ENCODE measurements at places on chromosomes 3 and 15.
A peak's percentile ranks its signal among the peaks of the same experiment; 100 is the strongest.

DNA sequence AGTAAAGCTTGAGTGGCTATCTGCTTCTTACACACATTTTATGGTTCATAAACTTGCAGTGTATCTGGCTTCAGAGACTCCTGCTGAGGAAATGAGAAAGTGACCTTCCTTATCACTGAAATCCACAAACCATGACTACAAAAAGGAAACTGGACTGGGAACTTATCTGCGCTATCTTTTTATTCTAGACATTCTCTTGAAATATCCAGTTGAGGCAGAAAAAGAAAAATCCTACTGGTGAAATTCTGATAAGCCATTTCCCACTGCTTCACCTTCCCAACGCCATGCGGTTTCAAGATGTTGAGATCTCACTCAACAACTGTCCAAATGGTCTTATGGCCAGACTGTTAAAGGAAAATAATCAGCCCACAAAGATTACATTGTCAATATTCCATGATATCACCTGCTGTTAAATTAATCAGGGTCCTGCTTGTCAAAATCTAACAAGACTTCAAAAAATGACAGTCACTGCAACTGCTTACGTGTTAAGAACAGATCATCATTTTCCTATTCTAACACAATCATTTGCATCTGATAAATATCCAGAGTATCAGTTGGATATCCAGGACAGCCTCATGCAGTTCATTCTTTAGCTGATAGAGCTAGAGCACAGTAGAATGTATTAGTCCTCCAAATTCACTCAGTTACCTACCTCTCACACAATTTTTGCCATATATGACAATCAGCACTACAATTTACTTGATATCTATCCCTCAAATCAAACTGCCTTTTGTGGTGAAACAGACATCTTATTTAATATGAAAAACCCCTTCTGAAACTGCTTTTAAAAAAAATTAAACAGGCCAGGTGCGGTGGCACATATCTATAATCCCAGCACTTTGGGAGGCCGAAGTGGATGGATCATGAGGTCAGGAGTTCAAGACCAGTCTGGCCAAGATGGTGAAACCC is 538.1 kb downstream of the MAGI1 start:
- DNase-seq: no peak

- DNase-seq: no peak
Measured at GRCh38 chr15:101353240-101353639, 58.2 kb upstream of the SNRPA1 start.

DNA sequence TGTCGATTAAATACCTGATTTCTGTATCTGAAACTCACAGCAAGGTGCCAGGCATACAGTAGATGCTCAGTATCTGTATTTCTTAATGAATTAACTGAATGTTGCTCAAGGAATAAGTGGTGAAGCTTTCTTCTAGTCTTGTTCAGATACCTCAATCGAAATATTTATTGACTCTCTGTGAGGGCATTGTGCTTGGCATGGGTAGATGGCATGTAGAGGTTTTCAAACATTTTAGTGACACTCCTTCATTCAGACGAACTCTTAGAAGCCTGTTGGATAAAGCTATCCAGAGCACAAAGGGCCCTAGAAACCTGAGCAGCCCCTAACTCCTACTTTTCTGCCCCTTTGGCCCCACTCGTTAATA is 369 bp upstream of the SNX1 start:
- no peak for DNase-seq

GRCh38 chr3:37308247-37308646 is 133.9 kb upstream of the LRRFIP2 start:
- peak; percentile 55 for DNase-seq

DNA sequence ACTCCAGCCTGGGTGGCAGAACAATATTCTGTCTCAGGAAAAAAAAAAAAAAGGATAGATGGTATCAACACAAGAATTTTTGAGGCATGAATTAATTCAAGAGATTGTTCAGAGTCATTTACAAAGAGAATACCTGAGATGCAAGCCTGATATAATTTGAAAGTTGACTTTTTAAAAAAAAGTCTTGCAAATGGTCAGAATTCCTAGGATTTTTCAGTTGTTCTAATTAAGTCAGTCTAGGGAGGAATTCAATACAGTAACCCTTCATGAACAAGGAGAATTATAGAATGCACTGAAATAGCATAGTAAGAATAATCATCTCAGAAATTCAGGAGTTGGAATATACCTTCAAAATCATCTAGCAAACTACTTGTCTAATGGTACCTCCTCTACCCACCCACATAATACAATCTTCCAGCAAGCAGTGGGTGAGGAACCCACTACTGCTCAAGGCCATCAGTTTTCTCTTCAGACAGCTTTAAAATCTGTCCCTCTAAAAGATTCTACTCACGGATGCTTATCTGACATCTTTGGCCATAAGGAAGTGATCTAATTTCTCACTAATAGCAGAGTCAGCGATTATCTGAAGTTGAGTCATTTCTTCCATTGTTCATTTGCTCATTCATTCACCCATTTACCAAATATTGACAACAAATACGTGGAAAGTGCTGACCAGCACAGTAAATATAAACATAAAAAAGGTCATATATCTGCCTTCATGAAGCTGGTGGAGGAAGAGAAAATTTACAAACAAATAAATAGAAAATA is 159.6 kb downstream of the GREM1 start:
- no peak for DNase-seq

DNA sequence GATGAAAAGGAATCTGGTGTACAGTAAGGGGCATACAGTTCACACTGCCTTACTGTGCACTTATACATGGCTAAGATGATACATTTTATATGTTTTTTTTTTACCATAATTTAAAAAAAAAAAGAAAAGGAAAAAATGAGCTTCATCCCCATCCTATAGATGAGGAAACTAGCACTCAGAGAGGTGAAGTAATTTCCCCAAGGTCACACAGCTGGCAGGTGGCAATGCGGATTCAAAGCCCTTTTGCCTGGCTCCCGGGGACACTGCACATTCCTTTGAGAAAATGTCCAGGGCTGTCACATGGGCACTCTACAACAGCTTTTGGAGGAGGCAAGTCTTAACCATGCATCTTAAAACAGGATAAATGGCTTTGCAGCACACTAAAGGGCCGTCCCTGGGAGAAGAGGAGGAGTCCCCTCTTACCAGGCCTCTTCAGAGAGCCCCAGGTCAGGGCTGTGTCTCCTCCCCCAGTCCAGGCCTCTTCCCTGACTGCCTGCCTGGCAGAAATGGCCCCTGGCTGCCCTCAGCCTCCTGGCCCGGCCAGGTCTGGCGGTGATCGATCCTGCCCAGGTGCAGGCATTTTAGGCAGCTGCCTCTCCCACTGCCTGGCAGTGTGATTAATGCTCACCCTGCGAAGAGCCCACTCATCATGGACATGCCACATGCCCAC is 95.1 kb upstream of the LINGO1 start:
- no peak for DNase-seq

DNA sequence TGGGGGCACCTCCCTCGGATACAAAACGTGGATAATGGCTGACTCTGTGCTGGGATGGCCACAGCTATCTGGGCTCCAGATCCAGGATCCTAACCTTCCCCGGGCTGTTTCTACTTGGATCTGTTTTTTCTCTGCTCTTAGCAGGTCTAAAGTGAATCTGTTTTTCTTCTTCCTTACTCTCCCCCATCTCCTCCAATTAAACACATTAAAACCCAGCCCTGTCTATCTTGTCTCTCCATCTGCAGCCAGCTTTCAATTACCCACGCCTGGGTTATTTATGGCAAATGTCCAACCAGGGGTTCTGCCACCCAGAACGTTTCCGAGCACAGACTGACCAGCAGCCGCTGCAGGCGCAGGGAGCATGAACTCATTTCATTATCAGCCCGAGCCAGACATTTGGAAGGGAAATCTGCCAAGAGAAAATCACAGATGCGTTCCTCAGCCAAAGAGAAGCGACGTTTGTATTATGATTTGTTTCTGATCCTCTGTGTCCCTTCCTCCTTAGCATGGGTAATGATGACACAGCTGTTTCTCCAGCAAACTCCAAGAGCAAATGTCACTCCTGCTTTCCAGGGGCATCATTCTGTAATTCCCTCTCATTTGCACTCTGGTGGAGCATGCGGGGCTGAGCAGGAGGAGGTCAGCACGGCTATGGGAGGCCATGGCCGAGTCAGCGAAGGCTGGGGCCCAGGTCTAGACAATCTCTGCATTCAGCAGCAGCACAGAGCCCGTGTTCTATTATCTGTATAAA is 42.0 kb downstream of the UMPS start:
- DNase-seq: no peak

DNA sequence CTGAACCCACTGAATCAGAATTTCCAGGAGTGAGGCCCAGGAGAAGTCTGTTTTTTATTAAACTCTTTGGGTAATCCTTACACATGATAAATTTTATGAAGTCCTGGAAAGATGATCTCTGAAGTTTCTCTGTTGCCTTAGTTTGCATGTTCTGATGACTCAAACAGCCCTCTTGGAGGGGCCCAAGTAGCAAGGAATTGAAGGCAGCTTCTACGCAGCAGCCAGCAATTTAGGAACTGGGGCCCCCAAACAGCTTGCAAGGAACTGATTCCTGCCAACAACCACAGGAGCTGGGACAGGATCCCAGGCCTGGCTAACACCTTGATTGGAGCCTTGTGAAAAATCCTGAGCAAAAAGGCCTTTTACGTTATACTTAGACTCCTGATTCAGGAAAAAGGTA is 5.4 kb upstream of the ACP3 start:
- no peak for DNase-seq

DNA sequence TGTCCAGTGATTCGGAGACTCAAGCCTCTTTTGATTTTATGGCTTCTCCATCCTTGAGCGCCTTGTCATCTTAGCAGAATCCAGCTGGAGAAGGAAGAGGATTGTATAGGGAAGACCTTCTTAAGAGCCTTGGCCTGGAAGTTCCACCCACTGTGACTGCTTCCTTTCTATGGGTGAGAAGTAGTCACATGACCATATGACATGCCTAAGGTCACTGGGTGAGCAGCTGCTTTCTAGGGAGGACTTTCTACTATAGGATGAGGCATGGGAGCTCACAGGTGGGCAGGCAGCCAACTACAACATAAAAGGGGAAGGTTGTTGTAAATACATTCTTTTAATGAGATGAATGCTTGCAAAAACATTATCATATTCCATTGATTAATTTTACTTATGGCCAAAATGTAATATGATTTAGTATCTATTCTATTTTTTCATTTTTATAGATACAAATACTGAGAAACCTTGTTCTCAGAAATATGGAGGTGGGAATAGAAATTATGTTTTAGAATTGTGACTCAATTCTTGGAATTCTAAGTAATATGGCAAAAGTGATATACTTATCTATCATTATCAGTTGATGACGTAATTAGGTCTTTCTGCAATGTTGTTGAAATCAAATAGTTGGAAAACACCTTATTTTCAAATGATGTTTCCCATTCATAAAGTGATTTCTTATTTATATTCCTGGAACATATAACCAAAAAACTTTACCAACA is 53.6 kb upstream of the MINAR1 start:
- DNase-seq: peak; percentile 33

DNA sequence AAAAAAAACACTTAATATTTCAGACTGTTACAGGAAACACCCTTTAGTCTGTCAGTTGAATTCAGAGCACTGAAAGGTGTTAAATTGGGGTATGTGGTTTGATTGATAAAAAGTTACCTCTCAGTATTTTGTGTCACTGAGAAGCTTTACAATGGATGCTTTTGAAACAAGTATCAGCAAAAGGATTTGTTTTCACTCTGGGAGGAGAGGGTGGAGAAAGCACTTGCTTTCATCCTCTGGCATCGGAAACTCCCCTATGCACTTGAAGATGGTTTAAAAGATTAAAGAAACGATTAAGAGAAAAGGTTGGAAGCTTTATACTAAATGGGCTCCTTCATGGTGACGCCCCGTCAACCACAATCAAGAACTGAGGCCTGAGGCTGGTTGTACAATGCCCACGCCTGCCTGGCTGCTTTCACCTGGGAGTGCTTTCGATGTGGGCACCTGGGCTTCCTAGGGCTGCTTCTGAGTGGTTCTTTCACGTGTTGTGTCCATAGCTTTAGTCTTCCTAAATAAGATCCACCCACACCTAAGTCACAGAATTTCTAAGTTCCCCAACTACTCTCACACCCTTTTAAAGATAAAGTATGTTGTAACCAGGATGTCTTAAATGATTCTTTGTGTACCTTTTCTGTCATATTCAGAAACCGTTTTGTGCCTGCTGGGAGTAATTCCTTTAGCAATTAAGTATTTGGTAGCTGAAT is 17.9 kb downstream of the TMEM43 start:
- DNase-seq: no peak

- DNase-seq: no peak
Measured at GRCh38 chr3:103767635-103768034, 1332.8 kb downstream of the ZPLD1 start.

GRCh38 chr15:40984406-40984805 is 31.1 kb downstream of the CHAC1 start:
- DNase-seq: no peak

GRCh38 chr15:48001393-48002039 is 119.3 kb upstream of the SLC24A5 start:
- DNase-seq: peak; percentile 22

GRCh38 chr3:43852066-43852465 is 161.3 kb downstream of the ABHD5 start:
- DNase-seq: no peak

DNA sequence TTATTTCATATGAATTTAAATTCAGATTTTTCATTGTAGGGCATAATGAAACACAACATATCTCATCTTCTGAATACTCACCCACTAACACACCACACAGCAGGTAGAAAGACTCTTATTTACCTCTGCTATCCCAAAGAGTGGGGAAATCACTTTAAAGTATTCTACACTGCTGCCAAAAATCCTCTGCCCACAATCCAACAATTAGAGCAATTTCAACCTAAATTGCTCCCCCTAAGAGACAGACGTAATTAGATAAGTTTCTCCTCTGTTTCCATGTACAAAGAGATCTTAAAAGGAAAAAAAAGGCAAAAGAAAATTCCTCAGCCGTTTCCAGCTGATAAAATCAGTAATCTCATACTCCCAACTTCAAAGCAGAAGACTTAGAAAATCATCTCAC is 331.8 kb downstream of the ERC2 start:
- no peak for DNase-seq

DNA sequence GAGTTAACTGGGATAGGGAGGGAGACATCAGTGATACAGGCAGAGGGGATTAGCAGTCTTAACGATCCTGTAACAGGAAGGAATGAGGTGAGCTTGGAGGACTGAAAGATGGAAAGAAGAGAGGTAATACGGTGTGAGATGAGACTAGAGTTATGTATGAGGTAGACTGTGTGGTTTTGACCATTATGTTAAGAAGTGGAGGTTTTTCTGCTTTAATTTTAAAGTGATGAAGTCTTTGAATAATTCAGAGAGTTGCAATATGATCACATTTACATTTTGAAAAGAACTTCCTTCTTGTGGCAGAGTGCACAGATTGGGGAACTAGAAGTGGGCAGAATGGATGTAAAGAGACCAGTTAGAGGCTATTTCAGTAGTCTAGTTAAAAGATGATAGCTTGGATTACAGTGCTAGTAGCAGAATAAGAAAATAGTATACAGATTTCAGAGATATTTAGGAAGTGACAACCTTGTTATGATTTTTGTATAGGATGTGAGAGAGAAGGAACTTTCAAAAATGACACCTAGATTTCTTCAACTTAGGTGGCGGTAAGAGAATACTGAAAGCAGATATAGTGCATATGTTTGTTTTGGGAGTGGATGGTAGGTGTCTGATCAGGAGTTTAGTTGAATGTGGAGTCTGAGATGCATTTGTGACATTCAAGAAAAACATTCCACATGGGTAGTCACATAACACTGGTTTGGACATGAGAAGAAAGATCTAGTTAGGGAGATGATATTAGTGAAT is 40.5 kb downstream of the STT3B start:
- DNase-seq: peak; percentile 54

- DNase-seq: no peak
Measured at GRCh38 chr3:67015702-67016484, 17.8 kb downstream of the KBTBD8 start.

Measured in inflammatory macrophage treated with lipopolysaccharide for 1 hour (primary cell).